Aorta (tissue), 5 donors: ENCODE measurements at places on chromosomes 11 and 22. TPM values are rescaled to one million over a fixed set of nuclear protein-coding genes. Genes with fewer than 3 reads are reported as not detected.

TMEM9B gene
- 26.0 TPM for total RNA-seq

DNA sequence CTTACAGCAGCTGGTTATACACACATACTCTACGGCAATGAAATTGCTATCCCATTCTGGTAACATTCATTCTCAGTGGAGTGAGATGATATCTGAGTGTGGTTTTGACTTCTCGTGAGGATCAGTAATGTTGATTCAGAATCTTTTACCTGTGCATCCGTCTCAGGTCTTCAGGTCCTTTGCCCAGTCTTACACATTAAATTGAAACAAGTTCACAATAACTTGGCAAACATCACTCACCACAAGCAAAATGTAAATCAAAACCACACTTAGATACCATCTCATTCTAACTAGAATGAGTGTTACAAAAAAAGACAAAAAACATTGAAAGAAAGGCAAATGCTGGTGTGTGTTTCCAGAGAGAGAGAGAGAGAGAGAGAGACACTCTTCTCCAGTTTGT, 14.0 kb downstream of the RGL4 start:
- no peak for DNase-seq
- H3K27me3 ChIP-seq, result no peaks in the 10 kb centered on the region
- no peaks in the 10 kb centered on the region for H3K4me1 ChIP-seq
- H3K27ac ChIP-seq, result no peak overlapping the region

ESAM gene
- 182 TPM for total RNA-seq

DNA sequence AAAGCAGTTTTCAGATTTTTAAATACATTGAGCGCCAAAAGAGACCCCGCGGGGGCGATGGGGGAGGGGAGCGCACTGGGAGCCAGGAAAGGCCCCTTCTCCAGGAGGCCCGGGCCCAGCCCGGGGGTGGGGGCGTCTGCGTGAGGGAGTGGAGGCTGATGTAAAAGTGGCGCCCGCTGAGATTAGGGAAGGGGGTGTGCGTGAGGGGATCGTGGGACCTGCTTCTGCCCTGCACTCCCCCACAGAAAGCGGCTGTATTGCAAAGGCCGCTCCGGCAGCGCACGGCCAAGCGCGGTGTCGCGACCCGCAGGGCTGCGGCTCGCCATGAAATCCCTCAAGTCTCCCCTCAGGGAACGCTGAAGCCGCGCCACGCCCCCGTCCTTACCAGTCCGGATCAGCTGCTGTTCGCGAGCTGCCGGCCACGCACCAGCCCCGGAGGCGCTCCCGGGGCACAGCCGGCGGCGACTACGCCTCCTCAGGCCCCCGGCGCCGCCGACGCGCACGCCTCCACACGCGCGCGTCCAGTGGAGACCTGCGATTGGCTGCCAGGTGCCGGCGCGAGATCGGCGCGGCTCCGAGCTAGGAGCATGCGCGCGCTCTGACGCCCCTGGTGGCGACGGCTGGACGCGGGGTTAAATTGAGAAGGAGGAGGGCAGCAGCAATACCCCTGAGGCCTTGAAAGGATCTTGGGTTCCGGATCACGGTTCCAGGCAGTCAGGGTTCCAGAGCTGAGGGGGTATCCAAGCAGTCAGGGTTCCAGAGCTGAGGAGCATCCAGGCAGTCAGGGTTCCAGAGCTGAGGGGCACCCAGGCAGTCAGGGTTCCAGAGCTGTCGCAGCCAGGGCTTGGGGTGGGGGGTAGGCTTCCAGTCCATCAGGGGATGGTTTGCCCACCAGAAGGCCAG, at the start of gene ZNF280B:
ZNF280B (minus strand) TSS at position 469 of the 903 bp plus-strand sequence. CDS start 19,344 bp downstream, outside the sequence.
- H3K4me1 ChIP-seq, result no peaks in the 10 kb centered on the region
- no peak within 1 kb of the TSS for H3K4me3 ChIP-seq
- peak; percentile 71 for DNase-seq
- no peak within 1 kb of the TSS for H3K27ac ChIP-seq

DNA sequence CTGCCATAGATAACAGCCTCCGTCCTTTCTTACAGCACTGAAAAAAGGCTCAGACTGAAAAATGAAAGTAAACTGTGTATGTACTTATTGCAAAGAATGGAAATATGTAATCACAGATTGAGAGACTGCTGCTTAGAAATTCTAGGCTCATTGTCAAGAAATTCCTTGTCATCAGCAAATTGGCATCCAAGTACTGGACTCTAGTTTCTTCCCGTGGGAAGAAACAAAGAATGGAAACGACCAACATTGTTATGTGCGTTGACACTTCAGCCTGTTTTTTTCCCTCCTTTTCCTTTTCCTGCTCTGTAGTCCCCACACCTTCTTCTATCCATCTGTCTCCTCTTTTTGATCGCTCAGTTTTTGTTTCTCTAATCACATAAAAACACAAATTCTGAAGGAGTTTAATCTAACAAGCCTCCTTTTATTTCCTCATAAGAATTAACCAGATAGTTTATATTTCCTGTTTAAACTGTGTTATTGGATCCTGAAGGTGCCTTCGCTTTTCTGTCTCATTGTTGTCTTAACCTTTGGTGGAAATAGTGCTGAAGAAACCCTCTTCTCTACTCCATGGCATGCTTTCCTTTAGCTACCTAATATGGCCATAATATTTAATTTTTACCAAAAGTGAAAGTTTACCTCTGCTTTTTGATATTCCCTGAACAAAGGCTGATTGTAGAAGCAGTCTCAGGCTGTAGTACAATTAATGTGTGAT, 20.0 kb upstream of the CASP12 start:
- no peaks in the 10 kb centered on the region for H3K36me3 ChIP-seq
- DNase-seq, result no peak
- H3K4me1 ChIP-seq, result no peaks in the 10 kb centered on the region
- no peaks in the 10 kb centered on the region for H3K27me3 ChIP-seq

PLEKHB1 gene
- total RNA-seq, result 10.5 TPM

DNA sequence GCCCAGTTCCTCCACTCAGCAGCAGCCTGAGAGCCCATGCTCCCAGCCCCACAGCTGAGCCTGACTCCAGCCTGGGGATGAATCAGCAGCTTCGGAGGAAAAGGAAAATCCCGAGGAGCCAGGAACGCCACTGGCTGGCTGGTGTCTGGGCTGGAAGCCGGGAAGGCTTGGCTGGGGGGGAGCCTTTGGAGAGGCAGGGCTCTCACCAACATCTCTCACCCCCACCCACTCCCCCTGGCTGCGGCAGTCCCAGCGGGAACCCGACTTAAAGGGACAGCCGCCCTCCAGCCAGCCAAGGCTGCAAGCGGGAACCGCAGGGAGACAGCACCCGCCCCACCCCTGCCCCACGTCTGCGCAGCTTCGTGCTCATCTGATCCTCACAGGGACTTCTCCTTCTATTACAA, 28.4 kb downstream of the KIAA0930 start:
- H3K36me3 ChIP-seq, result no peaks in the 10 kb centered on the region
- peak; percentile 94 for DNase-seq
- peak overlapping the region; percentile 28 for H3K4me3 ChIP-seq
- peak overlapping the region; percentile 64 for H3K27ac ChIP-seq

MB gene
- not detected for total RNA-seq
